ENCODE measurements at places on chromosomes 3 and 15.

GRCh38 chr15:86773736-86774135 is 694.1 kb downstream of the AGBL1 start:
- no peak for DNase-seq

- no peak for DNase-seq
Observed at GRCh38 chr3:59341459-59341858, 291.6 kb upstream of the CFAP20DC start.

- no peak for DNase-seq
Observed at GRCh38 chr3:134346744-134347143, 27.5 kb downstream of the AMOTL2 start.

DNA sequence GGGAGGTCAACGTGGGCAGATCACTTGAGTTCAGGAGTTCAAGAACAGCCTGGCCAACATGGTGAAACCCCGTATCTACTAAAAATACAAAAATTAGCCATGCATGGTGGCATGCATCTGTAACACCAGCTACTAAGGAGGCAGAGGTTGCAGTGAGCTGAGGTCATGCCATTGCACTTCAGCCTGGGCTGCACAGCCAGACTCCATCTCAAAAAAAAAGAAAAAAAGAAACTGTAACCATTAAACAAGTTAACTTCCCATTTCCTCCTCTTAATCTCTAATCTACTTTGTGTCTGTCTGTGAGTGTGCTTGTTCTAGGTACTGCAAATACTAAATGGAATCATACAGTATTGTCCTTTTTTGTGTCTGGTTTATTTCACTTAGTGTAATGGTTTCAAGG is 2.7 kb downstream of the RBM6 start:
- peak; percentile 38 for DNase-seq

DNA sequence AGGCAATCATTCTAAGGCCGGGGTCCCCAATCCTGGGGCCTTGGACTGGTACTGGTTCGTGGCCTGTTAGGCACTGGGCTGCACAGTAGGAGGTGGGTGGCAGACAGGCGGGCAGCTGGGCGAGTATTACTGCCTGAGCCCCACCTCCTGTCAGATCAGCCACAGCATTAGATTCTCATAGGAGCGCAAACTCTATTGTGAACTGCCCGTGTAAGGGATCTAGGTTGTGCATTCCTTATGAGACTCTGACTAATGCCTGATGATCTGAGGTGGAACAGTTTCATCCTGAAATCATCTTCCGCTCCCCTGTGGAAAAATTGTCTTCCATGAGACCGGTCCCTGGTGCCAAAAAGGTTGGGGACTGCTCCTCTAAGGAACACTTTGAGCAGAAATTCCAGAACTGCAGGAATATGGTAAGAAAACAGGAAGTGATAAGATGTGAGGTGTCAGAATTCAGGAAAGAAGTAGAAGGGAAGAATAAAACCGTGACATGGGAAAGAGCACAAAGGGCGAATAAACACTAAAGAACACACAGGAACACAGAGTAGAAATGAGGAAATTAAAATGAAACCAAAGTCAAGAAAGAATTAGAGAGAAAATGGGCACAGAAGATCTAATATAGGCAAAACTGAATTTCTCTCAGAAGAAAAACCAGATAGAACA is 57.6 kb downstream of the PDCD6IP start:
- no peak for DNase-seq

DNA sequence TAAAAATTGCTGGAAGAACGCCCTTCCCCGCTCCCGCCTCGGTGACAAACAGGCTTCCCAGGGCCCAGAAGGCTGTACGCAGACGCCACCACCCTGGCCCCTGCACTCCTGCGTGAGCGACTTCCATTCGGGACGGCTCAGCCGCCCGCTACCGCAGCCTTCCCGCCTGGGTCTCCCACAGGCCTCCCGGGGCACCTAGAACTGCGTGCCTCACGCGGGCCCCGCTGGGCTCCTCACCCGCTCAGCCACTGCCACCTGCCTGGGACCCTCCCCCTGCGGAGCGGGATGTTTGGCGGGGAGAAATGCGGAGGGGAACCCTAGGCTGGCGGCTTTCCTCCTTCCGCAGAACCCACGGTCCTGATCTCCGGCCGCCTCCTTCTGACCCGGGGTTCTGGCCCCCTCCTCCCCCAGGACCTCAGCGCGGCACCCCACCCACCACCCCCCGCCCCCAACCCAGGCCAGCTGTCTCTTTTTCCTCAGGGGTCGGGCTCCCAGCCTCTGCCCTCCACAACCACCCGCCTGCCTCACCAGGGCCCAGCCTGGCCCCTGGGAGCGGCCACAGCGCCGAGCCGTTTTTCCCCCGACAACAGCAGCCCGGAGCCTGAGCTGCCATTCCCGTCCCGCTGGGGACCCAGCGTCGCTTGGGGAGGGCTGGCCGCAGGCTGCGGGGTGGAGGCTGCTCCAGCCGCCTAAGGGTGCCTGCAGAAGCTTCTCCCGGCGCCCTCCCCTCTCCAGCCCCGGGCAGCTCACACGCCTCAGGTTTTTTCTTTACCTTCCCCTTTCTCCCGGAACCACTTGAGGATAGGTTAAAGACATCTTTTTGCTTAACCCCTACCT is 27.6 kb upstream of the RAB7A start:
- peak; percentile 56 for DNase-seq

GRCh38 chr3:31288641-31289100 is 244.1 kb upstream of the STT3B start:
- DNase-seq, result peak; percentile 27

- DNase-seq, result no peak
Observed at GRCh38 chr3:121667333-121667732, 6.6 kb upstream of the HCLS1 start.

DNA sequence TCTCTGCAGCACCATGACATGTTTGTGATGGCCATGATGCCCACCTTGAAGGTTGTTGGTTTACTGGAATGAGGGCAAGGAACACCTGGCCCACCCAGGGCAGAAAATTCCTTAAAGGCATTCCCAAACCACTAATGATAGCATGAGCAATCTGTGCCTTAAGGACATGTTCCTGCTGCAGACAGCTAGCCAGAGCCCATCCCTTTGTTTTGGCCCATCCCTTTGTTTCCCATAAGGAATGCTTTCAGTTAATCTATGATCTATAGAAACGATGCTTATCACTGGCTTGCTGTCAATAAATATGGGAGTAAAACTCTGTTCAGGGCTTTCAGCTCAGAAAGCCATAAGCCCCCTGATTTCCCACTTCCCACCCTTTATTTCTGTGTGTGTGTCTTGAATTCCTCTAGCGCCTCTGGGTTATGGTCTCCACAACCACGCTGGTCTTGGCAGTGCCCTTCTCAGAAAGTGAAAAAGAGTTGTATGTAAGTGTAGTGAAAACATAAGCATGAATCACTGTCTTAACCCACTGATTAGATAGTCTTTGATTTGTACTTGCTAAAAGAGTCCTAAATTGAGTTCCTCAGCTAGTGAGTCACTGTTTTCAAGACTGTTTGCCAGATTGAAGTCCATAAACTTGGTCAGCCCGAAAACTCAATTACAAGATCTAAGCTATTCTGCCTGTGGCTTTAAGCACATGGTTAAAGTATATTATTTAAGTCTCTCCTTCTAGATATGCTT is 19.0 kb upstream of the CCR2 start:
- DNase-seq, result no peak

- DNase-seq, result no peak
Observed at GRCh38 chr15:98063315-98063714, 102.8 kb downstream of the ARRDC4 start.

DNA sequence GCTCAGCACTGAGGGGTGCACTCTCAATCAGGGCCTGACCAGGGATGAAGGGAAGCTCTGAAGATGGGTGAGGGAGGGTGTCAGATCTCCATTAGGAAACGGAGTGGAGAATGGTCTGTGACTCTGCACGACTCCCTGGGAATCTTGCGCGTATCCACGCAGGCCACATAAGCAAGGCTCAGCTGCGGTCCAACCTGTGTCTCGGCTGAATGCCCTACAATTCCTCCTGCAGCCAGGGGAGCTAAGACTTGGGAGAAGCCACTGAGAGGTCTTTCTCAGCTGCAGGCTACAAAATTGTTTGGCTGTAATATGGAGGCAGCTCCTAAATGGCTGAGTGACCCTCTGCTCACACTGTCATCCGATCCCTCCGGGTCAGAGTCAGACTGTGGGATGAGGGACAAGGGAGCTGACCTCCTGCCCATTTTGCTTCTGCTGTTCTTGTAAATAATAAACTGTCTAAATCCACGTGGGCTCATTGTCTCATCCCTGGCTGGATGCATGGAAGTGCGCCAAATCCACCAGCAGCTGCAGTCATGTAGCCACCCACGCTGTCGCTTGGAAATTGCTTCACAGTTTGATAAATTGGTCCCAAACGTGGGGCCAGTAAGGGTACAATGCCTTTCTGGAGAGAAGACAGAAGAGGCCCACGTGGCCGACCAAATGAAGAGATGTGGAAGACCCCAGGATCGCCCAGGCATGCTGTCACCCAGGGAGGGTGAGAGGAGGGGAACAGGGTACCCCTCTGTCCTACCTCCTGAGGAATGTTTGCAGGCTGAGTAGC is 30.5 kb downstream of the ALS2CL start:
- no peak for DNase-seq

DNA sequence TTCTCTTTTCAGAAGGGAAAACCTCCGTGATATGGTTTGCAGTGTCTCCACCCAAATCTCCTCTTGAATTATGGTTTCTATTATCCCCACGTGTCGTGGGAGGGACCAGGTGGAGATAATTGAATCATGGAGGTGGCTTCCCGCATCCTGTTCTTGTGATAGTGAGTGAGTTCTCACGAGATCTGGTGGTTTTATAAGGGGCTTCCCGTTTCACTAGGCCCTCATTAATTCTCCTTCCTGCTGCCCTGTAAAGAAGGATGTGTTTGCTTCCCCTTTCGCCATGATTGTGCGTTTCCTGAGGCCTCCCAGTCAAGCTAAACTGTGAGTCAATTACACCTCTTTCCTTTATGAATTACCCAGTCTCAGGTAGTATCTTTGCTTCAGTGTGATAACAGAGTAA is 692.7 kb upstream of the GRM7 start:
- DNase-seq, result peak; percentile 85

DNA sequence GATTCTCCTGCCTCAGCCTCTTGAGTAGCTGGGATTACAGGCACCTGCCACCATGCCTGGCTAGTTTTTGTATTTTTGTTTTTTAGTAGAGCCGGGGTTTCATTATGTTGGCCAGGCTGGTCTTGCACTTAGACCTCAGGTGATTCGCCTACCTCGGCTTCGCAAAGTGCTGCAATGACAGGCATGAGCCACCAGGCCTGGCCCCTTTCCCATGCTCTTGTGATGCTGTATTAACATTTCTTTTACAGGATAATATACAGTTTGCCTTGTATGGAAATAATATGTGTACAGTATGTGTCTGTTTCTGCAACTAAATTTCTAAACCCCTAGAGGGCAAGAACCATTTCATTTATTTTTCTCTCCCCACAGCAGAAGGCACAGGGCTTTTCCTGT is 37.8 kb downstream of the SCG5 start:
- no peak for DNase-seq

DNA sequence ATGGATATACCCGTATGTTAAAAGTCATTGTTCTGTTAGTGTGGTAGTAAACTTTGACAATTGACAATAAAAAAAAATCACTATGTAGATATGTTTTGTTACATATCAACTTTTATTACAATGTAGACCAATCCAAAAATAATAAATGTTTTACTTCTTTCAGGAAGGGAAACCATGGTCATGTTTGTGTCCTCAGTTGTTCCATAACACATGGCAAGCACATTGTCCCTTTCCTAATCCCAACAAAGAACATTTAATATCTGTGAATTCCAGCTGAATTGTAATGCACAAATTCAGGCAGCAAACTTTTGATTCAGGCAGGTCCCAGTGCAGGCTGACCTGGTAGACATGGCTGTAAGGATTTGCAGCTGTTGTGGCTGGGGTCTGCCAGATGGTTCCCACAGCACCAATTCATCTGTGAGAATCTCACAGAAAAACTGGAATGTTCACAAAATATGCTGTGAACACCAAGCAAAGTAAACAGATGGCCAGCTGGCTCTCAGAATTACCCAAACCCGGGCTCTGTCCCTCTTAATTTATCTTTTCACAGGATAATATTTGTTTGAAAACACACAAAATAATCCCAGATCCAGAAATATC is 1.9 kb upstream of the SPG21 start:
- DNase-seq, result no peak

GRCh38 chr15:40911141-40911540 is 16.9 kb downstream of the VPS18 start:
- DNase-seq, result no peak

DNA sequence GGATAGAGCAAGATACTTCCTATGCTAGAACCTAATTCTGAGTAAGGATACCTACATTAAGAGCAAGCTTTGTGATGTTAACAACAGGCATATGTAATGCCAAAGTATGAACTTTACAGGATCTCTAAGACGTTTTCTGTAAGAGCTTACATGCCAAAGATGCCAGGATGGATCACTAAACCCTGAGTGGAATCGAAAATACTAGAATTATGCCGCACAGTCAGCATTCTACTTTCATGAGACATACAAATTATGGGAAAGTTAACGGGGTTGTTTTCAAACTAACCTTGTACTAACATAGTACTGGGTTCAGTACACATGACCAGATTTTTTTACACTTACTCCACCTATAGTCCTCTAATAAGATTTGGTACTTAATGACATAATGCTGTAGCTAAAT is 55.1 kb downstream of the AAGAB start:
- no peak for DNase-seq

DNA sequence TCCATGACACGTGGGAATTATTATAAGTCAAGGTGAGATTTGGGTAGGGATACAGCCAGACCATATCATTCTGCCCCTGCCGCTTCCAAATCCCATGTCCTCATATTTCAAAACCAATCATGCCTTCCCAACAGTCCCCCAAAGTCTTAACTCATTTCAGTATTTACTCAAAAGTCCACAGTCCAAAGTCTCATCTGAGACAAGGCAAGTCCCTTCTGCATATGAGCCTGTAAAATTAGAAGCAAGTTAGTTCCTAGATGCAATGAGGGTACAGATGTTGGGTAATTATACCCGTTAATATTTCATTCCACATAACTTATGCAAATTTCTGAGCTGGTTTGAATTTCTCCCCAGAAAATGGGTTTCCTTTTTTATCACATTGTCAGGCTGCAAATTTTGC is 47.7 kb downstream of the RNF111 start:
- no peak for DNase-seq

- DNase-seq, result peak; percentile 90
Observed at GRCh38 chr3:52670621-52671521, 14.8 kb downstream of the PBRM1 start.

DNA sequence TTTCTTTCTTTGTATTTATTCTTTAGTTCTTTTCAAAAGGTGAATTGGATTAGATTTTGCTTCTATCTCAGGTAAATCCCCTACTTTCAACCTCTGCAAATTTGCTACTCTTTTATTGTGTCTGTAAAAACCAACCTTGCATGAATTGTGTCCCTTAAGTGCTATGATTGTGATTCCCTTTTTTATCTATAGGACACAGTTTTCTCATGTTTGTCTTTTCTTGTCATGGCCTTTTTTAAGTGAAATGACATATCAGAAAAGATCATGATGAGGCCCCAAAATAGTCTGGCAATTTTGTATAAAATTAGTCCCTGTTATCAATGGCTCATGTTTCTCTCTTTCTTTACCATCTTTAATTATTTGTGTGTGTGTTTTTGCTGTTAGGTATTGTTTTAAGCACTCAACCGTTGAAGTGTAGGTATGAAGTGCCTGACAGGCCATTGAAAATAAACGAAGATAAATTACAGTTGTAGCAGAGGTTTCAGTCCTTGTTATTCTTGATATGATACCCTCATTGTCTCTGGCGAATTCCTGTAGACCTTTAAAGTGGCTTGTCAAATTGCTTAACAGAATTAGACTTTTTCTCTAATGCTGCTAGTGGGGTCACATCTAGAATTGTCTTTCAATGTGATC is 184.3 kb downstream of the UBE2E2 start:
- no peak for DNase-seq

All from KBM-7 (cell line).